ENCODE measurements at places on chromosomes 3 and 15. TPM values are rescaled to one million over a fixed set of nuclear protein-coding genes. Genes with fewer than 3 reads are reported as not detected.
A peak's percentile ranks its signal among the peaks of the same experiment; 100 is the strongest.

DNA sequence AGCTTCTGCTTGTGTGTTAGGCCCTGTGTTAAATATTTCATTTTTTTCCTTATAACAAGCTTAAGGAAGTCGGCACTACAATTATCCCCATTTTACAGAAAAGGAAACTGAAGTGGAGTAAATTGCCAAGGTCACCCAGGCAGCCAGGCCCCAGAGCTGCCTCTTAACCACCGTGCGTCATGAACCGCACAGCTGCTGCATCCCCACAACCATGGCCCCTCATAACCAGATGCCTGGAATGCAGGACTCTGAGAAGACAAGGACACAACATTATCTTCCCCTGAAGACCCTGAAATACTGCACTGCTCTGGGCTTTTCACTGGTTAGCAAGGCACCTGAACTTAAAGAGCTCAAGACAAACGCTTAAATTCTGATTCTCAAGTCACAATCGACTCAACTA, 14.6 kb downstream of the LRIG1 start:
- peak overlapping the region; percentile 58 for H3K27ac ChIP-seq
- no peaks in the 10 kb centered on the region for H3K27me3 ChIP-seq
- H3K4me3 ChIP-seq = no peak overlapping the region
- H3K4me1 ChIP-seq = peaks cover 35% of the 10 kb centered on the region

DNA sequence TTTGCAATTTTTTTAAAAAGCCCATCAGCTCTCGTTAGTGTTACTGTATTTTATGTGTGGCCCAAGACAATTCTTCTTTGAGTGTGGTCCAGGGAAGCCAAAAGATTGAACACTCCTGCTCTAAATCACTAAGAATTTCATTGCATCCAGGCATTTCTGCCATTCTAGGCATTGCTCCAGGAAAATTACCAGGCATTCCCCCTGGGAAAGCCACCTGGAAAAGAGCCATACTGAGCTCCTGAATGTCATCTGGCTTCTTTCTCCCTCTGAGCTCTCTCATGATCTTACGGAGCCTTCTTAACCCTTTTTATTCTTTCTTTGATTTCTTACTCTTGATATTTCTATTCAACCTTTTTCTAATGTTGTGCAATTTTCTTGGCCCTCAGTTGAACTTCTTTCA, 202.2 kb downstream of the DOCK3 start:
- DNase-seq = no peak
- no peaks in the 10 kb centered on the region for H3K36me3 ChIP-seq
- no peaks in the 10 kb centered on the region for H3K4me1 ChIP-seq

GRCh38 chr15:65978110-65978509, 108.8 kb downstream of the RAB11A start:
- no peaks in the 10 kb centered on the region for H3K4me1 ChIP-seq
- no peak overlapping the region for H3K27ac ChIP-seq
- H3K4me3 ChIP-seq = no peak overlapping the region
- DNase-seq = no peak
- no peaks in the 10 kb centered on the region for H3K27me3 ChIP-seq
- no peaks in the 10 kb centered on the region for H3K36me3 ChIP-seq

DNA sequence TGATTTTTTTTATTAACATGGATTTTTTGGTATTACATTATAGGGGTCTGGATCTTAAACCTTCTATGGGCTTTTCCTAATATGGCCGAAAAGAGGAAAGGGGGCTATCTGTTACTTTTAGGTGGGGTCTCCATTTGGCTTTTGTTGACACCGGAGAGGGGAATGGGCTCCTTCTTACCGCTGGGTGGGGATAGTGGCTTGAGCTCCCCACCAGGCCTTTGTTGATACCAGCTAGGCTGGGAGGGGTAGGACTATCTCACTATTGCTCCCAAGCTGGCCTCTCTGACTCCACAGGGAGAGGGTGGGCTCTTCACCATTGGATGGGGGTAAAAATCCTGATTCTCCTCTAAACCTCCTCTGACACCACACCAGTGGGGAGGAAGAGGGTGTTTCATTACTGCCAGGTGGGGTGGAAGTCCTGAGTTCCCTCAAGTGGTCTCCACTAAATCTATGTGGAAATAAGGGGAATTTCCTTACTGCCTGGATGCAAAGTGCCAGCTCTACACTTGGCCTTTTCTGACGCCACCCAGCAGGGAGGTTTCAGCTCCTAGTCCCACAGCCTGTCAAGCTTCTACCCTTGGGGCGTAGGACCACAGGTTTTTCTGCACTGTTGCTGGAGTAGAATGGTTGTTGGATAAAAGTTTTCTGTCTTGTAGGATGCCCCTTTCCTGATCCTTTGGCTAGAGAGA, 572.3 kb downstream of the MAGI1 start:
- no peaks in the 10 kb centered on the region for H3K36me3 ChIP-seq
- H3K4me3 ChIP-seq = no peak overlapping the region
- no peak overlapping the region for H3K27ac ChIP-seq
- no peak for DNase-seq
- H3K27me3 ChIP-seq = no peaks in the 10 kb centered on the region

DNA sequence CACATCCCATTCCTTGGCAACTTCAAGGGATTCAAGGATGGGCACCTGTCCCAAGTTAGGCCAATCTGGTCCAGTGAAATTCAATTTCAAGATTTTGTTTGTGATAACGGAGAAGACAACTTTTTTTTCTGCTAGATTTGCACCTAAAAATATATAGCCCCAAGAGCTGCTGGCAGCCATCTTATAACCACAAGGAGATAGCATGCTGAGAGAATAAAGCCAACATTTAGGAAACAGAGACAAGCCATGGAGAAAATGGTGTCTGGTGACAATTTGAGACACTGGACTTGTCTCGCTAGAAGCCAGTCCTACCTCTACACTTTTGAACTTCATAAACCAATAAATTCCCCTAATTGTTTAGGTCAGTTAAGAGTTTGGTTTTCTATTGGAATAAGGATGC, 5.4 kb downstream of the PARL start:
- DNase-seq = no peak
- H3K27ac ChIP-seq = no peak overlapping the region
- H3K4me1 ChIP-seq = peaks cover 9% of the 10 kb centered on the region
- no peak overlapping the region for H3K4me3 ChIP-seq
- no peaks in the 10 kb centered on the region for H3K36me3 ChIP-seq

DNA sequence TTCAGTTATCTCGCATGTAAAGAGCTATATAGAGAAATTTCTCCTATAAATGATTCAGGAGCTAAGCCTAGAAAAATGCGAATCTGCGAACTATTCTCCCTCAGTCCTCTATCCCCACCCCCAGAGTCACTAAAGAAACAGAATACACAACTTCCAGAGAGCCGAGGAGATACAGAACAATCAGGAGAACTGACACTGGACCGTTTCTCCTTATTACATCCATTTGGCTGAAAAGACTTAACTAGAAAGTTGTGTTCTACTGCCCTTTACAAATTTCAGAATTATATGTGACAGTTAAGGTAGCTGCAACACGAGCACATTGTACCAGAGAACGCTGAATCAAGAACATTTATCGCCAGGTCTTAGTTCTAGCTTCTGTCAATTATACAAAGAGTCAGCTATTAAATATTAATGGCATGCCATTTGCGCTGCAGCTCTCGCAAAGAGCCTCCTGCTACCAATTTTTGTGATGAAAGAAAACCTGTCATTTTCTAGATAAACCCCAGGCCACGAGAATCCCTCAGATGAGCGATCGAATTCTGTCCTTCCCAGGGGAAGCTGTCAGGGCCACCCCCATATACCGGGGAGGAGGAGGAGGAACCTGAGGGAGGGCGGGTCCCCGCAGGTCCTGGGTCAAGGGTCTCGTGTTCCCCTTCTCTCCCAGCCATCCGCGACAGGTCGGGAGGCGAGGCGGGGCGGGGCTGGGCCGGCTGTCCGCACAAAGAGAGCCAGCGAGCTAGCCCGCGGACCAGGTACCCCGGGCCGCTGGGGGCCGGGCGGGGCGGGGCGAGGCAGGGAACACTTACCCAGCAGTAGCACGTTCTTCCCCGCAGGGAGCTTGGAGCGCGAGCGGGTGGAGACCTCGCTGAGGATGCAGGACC, 878 bp downstream of the DYNC1LI1 start:
- DNase-seq = peak; percentile 47
- H3K4me1 ChIP-seq = peaks cover 7% of the 10 kb centered on the region
- H3K36me3 ChIP-seq = no peaks in the 10 kb centered on the region
- H3K4me3 ChIP-seq = peak overlapping the region; percentile 71
- H3K27me3 ChIP-seq = no peaks in the 10 kb centered on the region
- H3K27ac ChIP-seq = peak overlapping the region; percentile 87

GRCh38 chr15:80152180-80152895, 461 bp upstream of the FAH start:
- DNase-seq = peak; percentile 98
- H3K4me1 ChIP-seq = peaks cover 1% of the 10 kb centered on the region
- H3K27ac ChIP-seq = peak overlapping the region; percentile 88
- H3K27me3 ChIP-seq = no peaks in the 10 kb centered on the region

- H3K4me1 ChIP-seq = peaks cover 15% of the 10 kb centered on the region
- no peaks in the 10 kb centered on the region for H3K27me3 ChIP-seq
- no peaks in the 10 kb centered on the region for H3K36me3 ChIP-seq
- no peak for DNase-seq
These were observed 8.9 kb downstream of the USP3 start for GRCh38 chr15:63513271-63513670.

Gene FRMD5
- 0.32 TPM for total RNA-seq

Gene RAB27A
- total RNA-seq = 6.8 TPM

Data from ovary (tissue), 10 donors.